Tibial nerve (tissue), 4 donors: ENCODE measurements at places on chromosomes 6 and 20.

DNA sequence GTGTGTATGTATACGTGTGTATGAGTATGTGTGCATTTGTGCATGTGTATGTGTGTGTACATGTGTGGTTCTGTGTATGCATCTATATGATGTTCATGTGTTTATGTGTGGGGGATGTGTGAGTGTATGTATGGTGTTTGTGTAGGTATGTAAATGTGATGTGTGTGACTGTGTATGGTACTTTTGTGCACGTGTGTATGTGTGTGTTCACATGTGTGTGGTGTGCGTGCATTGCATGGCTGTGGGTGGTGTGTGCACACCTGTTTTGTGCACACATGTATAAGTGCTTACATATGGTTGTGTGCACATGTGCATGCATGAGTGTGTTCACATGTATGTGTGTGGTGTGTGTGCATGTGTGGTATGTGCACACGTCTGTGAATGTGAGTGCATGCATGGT lies 6.2 kb downstream of the THBS2 start:
- H3K27me3 ChIP-seq, result peaks cover 6% of the 10 kb centered on the region
- DNase-seq, result no peak
- H3K36me3 ChIP-seq, result no peaks in the 10 kb centered on the region
- no peak overlapping the region for H3K27ac ChIP-seq
- no peak overlapping the region for H3K4me3 ChIP-seq

DNA sequence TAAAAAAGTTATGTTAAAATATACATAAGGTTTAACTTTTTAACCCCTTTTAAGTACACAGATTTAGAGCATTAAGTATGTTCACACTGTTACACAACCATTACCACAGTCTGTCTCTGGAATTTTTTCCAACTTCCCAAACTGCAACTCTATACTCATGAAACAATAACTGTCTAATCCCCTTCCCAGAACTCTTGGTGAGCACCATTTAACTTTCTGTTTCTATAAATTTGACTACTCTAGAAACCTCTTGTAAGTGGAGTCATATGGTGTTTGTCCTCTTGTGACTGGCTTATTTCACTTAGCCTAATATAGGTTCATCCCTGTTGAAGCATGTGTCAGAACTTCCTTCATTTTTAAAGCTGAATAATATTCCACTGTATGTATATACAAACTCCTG lies 98.1 kb downstream of the MAP3K7 start:
- H3K27ac ChIP-seq, result no peak overlapping the region
- H3K27me3 ChIP-seq, result peaks cover 7% of the 10 kb centered on the region
- H3K4me1 ChIP-seq, result no peaks in the 10 kb centered on the region
- H3K36me3 ChIP-seq, result no peaks in the 10 kb centered on the region

DNA sequence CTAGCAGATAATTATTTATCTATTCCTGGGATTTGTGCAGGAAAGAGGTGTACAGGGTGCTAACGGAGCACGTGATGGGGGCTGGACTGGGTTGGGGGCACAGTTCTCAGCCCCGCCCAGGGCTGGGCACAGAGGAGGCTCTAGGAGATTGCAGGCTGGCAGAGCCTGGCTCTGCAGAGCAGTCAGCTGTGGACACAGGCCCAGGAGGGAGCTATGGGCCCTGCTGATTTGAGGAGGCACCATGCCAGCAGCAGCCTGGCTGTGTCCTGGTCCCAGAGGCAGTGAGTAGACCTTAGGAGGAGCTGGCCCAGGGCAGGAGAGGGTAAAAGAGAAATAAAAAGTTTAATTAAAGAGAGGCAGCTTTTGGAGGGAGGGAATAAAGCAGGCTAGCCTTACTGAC lies 19.3 kb downstream of the MAFB start:
- H3K27me3 ChIP-seq, result no peaks in the 10 kb centered on the region
- DNase-seq, result no peak
- no peaks in the 10 kb centered on the region for H3K4me1 ChIP-seq
- no peak overlapping the region for H3K27ac ChIP-seq

DNA sequence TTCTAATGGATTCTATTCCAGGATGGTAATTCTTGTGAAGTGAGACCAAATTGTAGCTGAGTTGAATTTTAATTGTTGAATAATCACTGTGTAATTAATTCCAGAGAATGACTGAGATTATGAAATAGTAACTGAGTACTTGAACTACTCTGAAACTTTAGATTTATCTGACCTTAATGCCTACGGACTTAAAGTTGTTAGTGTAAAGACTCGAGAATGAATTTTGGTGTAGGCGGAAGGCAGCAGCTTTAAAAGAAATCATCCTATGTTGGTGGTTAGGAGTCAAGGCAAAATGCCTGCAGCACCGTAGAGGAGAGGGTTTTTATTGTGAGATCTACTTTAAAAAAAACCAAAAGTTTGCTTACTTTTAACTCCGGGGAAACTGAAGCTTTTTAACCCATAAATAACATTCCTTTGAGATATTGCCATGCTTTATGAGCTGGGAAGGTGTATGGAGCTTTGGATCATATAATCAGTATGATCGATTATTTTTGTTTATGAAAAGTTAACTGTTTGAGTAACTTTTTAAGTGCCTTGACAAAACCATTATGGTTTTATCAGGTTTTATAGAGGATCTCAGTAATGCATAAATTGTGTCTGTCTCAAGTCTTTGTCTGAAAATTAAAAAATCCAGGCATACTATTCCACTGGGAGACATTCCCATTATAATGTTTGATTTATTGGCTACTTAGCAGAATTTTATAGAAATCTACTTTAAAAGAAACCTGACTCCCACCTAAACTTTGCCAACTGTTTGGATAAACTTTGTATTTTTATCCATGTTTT lies 46.1 kb downstream of the MYO6 start:
- H3K4me3 ChIP-seq, result no peak overlapping the region
- H3K4me1 ChIP-seq, result no peaks in the 10 kb centered on the region
- no peaks in the 10 kb centered on the region for H3K27me3 ChIP-seq
- no peaks in the 10 kb centered on the region for H3K36me3 ChIP-seq
- DNase-seq, result no peak
- no peak overlapping the region for H3K27ac ChIP-seq

DNA sequence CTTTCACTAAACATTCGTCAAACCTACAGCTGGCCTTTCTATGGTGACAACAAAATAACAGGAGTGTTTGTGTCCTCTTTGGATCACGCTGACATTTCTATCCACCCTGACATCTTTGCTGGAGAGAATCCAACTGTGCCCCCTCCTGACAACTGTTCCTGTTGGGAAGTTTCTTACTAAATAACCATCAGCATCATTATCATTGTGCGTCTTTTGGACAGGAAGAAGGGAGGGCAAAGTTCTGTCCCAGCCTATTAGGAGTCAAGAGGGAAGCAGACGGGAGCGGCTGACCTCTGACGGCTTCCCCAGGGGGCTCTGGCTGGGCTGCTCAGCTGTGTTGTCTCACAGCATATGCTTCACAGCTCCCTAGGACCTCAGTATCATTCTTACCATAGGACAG lies 195.9 kb upstream of the SULF2 start:
- no peak overlapping the region for H3K27ac ChIP-seq
- H3K36me3 ChIP-seq, result no peaks in the 10 kb centered on the region
- H3K4me1 ChIP-seq, result no peaks in the 10 kb centered on the region
- H3K27me3 ChIP-seq, result peaks cover 5% of the 10 kb centered on the region
